Stimulated activated CD8-positive, alpha-beta memory T cell treated with anti-CD3 and anti-CD28 coated beads, Interleukin-4, amount 100 ng/mL, for 1 hour (primary cell): ENCODE measurements at places on chromosomes 2 and 18.

GRCh38 chr2:241961454-241961853, 91.9 kb downstream of the RTP5 start:
- DNase-seq, result no peak

- no peak for DNase-seq
These were observed 227.2 kb downstream of the PHLPP1 start for GRCh38 chr18:62942578-62942977.

DNA sequence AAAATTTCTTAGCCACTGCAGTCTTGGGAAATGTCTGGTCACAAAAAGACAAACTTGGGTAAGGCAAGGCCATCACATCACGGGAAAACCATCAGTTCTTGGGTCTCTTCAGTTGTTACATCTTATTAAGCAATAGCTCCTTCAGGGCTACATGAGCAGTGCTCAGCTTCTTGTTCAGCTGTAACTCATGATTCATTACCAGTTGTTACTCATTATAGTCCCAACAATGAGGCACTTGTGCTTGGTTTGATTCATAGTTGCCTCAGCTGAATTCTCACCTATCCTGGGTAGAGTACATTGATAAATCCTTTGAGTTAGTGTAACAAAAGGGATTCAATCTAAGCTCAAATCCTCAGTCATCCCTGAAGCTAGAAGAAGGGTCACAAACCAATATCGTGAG, 102.4 kb upstream of the DCC start:
- DNase-seq, result no peak

GRCh38 chr2:25887624-25888242, 9.4 kb upstream of the ASXL2 start:
- DNase-seq, result no peak

DNA sequence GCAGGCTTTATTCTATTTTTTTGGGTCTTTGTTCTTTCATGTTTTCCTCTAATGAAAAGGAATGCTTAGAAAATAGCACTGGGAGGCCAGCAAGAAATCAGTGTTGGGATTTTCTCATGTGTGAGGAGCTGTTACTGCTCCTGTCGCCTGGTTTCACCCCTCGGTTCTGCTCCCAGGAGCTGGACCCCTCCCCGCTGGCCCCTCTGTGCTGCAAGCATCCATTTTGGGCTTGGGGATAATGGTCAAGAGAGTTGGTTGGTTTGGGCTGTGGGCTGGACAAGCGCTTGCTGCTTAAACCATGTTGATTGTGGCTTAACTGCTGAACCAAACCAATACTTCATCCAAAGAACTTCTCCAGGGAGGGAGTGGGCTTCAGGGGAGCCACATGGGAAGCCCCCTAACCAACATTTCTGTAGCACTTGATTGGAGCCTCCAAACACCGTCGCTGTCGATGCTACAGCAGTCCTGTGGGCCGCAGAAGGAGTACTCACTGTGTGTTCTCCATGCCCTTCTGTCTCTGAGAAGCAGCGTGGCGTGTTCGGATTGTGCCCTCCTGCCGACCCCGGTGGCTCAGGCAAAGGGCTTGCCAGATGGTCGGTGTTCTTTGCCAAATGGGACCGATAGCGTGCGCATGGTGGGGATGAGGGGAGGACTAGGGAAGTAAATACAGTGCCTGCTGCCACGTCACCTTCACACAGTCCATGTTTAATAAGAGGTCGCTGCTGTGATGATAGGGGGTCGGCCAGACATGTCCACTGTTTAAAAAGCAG, 40.0 kb downstream of the AGAP1 start:
- DNase-seq, result no peak

DNA sequence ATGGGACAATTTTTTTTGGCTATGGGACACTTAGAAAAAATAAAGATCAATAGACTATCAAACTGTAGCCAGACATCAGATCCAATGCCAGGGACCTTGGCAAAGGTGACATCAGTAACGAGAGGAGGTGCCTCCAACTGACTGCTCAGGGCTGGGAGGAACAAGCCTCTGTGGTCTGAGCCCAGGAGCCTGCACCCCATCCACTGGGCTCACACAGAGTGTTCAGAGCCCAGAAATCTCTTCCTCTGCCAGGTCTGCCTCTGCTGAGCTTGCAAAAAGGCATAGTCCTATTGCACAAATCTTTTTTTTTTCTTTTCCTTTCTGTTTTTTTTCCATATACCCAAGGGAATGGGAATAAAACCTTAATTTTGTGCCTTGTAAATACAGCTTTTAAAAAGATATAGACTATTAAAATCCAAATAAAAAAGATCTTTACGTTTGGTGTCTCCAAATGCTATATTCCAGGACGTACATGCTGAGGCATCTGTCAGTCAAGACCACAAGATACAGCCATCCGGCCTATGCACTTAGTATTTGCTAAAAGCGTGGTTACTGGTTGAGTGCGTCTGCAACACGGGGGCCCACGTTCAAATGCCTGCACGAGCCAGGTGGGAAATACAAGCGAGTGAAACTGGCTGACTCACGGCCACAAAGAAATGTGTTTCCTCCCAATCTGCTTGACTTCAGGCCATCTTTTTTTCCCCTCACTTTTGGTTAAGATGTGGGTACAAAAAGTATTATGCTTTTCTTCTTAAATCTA, 7.8 kb upstream of the ARHGAP25 start:
- DNase-seq, result peak; percentile 37
